IMR-90 (cell line): ENCODE measurements at places on chromosomes 7 and 10. TPM values are rescaled to one million over a fixed set of nuclear protein-coding genes. Genes with fewer than 3 reads are reported as not detected.

GRCh38 chr7:21923658-21924057, 22.0 kb downstream of the CDCA7L start:
- H3K36me3 ChIP-seq = 0 out of 2 replicates have a peak, but pooled peaks cover 1% of the 10 kb centered on the region
- peak; percentile 32 for DNase-seq
- H3K4me3 ChIP-seq = no peak overlapping the region
- no peak overlapping the region for H3K27ac ChIP-seq
- no peaks in the 10 kb centered on the region for H3K4me1 ChIP-seq
- no peaks in the 10 kb centered on the region for H3K27me3 ChIP-seq

GPR141 gene
- not detected in 2 replicates for total RNA-seq

DNA sequence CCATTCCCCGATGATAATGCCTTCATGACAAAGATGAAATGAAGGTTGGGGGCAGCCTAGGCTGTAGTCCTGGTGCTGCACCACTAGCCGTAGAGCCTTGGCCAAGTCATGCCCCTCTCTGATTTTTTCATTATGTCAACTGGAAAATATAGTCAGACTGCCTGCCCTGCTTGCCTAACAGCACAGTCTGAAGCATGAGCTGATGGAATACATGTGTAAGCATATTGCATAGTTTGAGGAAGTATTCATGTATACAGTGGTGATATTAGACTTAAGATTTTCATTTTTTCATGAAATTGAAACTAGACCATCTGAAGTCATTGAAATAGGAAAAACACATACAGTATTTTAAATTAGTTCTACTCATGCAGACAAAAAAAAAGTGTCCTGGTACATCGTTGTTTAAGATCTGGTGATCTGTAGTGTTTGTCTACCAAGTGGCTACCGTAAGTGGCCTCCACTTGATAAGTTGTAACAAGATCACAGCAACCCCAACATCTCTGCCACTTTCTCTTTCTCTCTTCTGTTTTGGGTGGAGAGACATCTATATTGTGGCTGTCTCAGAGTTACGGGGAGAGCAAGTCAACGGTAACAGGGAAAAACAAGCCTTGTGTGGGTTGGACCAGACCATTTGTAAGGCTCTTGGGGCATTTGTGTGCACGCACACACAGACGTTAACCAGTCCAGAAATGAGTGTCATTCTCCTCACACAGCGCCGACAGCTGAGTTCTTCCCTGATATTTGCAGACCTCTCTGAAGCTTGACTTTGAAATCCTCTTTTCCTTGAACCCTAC, 716.6 kb upstream of the GALNT17 start:
- H3K36me3 ChIP-seq = no peaks in the 10 kb centered on the region
- H3K27ac ChIP-seq = no peak overlapping the region
- DNase-seq = no peak
- no peaks in the 10 kb centered on the region for H3K4me1 ChIP-seq
- no peak overlapping the region for H3K4me3 ChIP-seq
- no peaks in the 10 kb centered on the region for H3K27me3 ChIP-seq

DNA sequence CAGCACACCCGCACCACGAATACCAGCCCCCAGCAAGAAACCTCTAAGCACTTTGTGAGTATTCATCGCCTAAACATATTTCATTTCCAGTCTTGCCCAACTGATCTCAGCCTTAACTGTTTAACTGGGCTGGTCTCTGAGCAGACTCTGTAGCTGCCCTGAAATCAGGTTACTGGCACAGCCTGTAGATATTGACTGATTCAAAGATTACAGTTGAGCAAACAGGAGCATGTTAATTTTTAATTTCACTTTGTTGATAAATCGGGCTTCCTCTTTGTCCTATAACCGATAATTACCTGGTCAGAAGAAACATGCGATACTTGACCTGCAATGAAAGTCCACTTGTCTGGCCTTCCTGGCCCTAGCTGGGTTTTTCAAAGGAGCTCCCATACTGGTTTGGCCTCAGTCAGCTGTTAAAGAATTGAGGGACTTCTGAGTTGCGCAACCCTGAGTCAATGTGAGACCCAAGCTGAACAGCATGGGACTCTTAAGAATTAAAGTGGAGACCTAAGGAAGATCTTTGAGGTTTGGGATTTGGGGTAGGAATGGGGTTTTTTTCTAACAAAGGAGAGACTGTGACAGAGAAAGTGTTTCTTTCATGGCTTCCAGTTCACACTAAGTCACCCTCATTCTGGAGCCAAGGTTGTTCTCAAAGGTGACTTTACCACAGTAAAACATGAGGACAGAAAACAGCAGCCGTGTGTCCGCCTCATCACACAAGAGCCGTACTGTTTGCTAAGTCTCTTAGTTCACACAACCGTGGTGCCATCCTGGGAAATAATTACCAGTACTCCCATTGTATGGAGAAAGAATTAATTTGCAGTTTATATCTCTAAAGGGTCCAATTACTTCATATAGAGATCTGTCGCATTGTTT, 75.9 kb downstream of the PPP1R3C start:
- no peak for DNase-seq
- no peak overlapping the region for H3K4me3 ChIP-seq
- H3K36me3 ChIP-seq = no peaks in the 10 kb centered on the region
- no peak overlapping the region for H3K27ac ChIP-seq

BHLHA15 gene
- total RNA-seq = not detected in 2 replicates

DNA sequence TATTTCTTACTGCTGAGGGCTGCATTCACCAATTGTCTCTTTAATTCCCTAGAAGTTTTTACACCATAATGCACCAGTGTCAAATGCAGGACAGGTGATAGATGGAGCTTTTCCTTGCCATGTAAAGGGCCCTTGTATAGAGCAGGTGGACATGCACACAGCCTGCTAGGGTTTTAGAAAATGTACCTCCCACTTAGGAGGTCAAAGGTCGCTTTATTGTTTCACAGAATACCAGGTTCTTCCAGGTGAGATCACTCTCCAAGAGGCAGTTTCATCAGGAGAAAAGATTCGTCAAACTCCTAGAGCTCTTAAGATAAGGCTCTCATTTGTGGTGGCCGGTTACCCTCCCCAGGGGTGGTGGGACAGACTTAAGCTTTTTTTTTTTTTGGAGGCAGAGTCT, 215.8 kb downstream of the PHTF2 start:
- no peak for DNase-seq
- no peaks in the 10 kb centered on the region for H3K27me3 ChIP-seq
- no peak overlapping the region for H3K4me3 ChIP-seq
- no peaks in the 10 kb centered on the region for H3K36me3 ChIP-seq

MYH16 gene
- total RNA-seq = 0.18 and 0.28 TPM in 2 replicates

ANXA8L1 gene
- 0.18 and 0.28 TPM in 2 replicates for total RNA-seq

DNA sequence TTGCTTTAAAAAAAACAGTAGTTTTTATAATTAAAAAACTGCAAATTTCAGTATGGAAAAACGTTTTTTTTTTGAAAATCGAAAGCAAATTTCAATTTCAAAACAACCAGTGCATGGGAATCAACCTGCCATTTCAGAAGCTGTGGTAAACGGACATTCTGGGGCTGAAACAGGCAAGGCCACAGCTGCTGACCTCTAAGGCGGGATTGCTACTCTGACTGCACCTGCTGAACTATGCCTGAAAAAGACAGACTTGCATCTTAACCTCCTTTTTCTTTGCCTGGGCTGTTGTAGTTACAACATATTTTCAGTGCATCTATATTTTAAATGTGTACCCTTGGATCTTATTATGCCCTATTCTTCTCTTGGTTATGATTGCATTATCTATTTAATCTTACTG, 303.0 kb upstream of the SP8 start:
- no peaks in the 10 kb centered on the region for H3K27me3 ChIP-seq
- DNase-seq = no peak
- no peaks in the 10 kb centered on the region for H3K36me3 ChIP-seq
- no peak overlapping the region for H3K27ac ChIP-seq
- H3K4me3 ChIP-seq = no peak overlapping the region

HSPA12A gene
- total RNA-seq = 16.1 and 18.6 TPM in 2 replicates

DNA sequence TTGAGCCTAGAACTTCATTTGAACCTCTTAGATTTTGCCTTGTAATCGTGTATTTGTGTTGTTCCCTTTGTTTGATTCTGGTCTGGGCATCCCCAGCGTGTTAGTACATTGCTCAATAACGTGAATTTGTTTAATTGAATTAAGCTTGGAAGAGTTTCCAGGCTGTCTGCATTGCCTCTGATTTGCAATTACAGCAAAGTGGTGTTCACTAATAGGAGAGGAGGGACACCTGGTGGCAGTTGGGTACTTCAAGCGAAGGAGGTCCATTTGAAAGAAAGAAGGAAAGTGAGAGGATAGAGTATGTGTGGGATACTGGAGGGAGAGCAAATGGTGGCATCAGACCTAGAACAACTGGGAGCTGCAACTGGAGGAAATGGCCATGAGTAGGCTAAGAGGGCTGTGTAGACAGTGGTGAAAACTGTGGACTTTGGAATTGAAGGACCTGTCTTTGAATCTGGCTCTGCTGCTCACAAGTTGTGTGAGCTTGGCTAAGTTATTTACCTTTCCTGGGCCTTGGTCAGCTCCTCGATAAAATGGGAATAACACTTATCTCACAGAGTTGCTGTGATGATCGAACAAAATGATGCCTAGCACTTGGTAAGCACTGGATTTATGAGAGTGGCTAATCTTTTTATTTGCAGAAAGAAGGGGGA, 15.1 kb downstream of the LSMEM1 start:
- no peak overlapping the region for H3K4me3 ChIP-seq
- DNase-seq = peak; percentile 64
- H3K36me3 ChIP-seq = no peaks in the 10 kb centered on the region
- no peaks in the 10 kb centered on the region for H3K27me3 ChIP-seq

- no peak overlapping the region for H3K27ac ChIP-seq
- H3K4me3 ChIP-seq = no peak overlapping the region
- H3K27me3 ChIP-seq = no peaks in the 10 kb centered on the region
- H3K36me3 ChIP-seq = no peaks in the 10 kb centered on the region
These were observed 583.3 kb upstream of the SORCS1 start for GRCh38 chr10:107747851-107748250.

PTN gene
- total RNA-seq = 61.7 and 86.7 TPM in 2 replicates

CUBN gene
- total RNA-seq = 0.54 and 0.83 TPM in 2 replicates

- H3K27ac ChIP-seq = no peak overlapping the region
- DNase-seq = no peak
- no peak overlapping the region for H3K4me3 ChIP-seq
These were observed 784.5 kb upstream of the ZWINT start for GRCh38 chr10:57145548-57145947.

DNA sequence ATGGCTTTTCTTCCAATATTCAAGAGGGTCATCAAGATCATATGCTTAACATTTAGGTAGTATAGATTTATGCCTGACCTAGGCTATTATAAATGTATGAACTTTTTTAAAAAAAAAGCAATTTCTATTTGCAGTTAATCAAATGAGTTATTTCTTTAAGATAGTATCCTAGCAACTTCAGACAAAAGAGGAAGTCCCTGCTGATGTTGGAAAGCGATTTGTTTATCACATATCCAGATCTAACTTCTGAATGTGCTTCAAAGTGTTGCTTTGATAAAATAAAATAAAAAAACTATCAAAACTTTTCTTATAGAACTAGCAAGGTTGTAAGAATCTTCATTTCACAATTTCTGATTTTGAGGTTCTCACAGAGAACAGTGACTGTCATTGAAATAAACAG, 401.9 kb upstream of the PHF14 start:
- H3K4me3 ChIP-seq = no peak overlapping the region
- H3K36me3 ChIP-seq = no peaks in the 10 kb centered on the region
- DNase-seq = no peak

GRCh38 chr7:43926798-43927123, 525 bp downstream of the UBE2D4 start:
- H3K27ac ChIP-seq = no peak overlapping the region; the same call in 1 of the 2 replicates
- H3K4me3 ChIP-seq = peak overlapping the region; percentile 77
- no peaks in the 10 kb centered on the region for H3K36me3 ChIP-seq
- no peaks in the 10 kb centered on the region for H3K27me3 ChIP-seq

GPR15LG gene
- not detected in 2 replicates for total RNA-seq

- H3K4me1 ChIP-seq = peaks cover 8% of the 10 kb centered on the region
- H3K27me3 ChIP-seq = no peaks in the 10 kb centered on the region
- H3K4me3 ChIP-seq = no peak overlapping the region
- H3K36me3 ChIP-seq = peaks cover 10% of the 10 kb centered on the region
- H3K27ac ChIP-seq = peak overlapping the region; percentile 76; the same call in 1 of the 2 replicates
- DNase-seq = no peak
These were observed 174.2 kb upstream of the NPS start for GRCh38 chr10:127374901-127375300.

SCIN gene
- under 0.01 TPM in 1 of 2 replicates, not detected in the other for total RNA-seq
